Activated CD4-positive, CD25-positive, alpha-beta regulatory T cell treated with anti-CD3 and anti-CD28 coated beads, Interleukin-2, amount 50 U/mL, for 16 hours (primary cell): ENCODE measurements at places on chromosomes 1 and 21.

GRCh38 chr1:202848191-202848542, 37.4 kb downstream of the PCAT6 start:
- no peak for DNase-seq

GRCh38 chr1:169958987-169959386, 65.3 kb upstream of the SCYL3 start:
- no peak for DNase-seq

GRCh38 chr1:67844988-67845387, 11.7 kb upstream of the GNG12 start:
- DNase-seq, result no peak

DNA sequence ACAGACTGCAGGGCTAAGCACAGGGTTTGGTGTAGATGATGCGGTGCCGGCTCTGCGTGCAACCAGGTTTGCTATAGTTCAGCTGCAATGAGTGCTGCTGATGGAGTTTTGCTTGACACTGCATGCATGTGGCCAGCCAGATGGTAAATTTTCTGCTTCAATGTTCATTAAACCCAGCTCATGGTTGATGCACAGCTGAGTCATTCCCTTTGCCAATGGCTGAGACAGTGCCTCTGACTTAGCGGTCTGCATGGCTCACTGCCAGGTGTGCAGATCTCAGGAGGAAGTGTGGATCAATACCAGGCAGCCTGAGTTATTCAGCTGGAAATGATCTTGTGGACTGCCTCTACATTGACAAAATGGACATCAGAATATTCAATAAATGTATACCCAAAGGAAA, 172.7 kb upstream of the ZP4 start:
- DNase-seq, result no peak

DNA sequence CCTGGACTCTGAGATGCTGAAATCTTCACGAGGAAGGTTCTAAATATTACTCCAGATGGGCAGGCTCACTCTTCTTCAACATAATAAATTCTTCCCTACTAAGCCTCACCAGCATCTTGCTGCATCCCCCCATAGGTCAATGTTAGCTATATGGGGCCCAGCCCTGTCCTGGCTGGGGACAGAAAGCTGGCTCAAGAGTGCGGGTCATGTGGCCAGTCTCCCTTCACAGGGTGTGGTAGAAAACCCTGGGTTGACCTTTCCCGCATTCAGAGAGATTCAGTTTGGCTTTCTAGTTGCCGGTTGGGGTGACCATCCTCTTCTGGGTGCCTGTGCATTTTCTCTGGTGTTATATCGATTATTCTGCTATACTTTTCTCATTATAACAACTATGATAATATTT, 19.8 kb upstream of the KPRP start:
- DNase-seq, result no peak

GRCh38 chr1:174996476-174996875, 3.3 kb upstream of the CACYBP start:
- DNase-seq, result no peak

DNA sequence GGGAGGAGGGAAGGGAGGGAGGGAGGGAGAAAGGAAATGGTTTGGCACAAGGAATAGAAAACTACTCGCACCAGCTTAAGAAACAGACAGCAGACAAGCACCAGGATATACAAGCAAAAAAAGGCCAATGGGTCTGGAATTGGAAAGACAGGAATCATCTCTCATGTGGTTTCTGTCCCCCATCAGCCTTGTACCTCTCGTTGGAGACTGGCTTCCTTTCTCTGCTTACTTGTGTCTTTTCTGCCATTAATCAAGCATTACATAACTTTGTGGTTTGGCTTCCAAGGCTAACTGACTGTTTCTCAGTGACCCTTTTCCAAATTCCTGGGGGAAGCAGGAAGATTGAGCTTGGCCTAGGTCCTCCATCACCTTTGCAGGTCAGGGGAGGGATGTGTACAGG, 11.8 kb upstream of the RALGPS2 start:
- no peak for DNase-seq

- no peak for DNase-seq
Measured at GRCh38 chr1:31380181-31380580, 7.3 kb upstream of the FABP3 start.

DNA sequence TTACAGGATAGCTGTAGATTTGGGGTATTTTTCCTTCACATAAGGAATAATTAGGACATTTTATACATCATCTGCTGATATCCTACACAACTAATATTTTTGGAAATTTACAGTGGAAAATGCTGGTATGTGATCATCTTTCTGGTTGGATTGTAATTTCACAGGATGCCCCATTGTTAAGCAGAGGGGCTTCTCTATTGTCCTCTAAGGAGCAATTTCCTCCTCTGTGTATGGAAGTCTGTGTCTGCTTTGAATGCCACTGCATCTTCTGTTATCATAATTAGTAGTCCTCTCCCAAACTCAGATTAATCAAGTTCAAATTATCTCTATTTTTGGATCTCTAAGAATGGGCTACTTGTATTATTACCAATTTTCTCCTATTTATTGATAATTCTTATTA, 988.1 kb upstream of the B3GALT2 start:
- no peak for DNase-seq

DNA sequence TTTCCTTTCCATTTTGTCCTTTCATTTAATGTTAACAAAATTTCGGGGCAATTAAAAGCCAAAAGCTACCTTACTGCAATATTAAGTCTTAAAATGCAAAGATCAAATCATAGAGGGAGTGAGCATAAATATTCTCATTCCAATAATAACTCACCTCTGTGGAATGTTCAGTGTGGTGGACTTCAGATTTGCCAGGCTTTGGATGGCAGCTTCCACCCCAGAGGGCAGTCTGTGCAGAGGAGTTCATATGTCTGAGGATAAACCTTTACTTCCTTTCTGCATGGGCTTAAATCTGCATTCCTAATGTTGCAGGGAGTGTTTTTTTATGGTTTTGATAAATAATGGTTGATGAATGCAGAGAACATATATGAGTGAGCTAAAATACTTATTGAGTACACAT, 16.3 kb downstream of the KIAA0040 start:
- DNase-seq, result no peak

DNA sequence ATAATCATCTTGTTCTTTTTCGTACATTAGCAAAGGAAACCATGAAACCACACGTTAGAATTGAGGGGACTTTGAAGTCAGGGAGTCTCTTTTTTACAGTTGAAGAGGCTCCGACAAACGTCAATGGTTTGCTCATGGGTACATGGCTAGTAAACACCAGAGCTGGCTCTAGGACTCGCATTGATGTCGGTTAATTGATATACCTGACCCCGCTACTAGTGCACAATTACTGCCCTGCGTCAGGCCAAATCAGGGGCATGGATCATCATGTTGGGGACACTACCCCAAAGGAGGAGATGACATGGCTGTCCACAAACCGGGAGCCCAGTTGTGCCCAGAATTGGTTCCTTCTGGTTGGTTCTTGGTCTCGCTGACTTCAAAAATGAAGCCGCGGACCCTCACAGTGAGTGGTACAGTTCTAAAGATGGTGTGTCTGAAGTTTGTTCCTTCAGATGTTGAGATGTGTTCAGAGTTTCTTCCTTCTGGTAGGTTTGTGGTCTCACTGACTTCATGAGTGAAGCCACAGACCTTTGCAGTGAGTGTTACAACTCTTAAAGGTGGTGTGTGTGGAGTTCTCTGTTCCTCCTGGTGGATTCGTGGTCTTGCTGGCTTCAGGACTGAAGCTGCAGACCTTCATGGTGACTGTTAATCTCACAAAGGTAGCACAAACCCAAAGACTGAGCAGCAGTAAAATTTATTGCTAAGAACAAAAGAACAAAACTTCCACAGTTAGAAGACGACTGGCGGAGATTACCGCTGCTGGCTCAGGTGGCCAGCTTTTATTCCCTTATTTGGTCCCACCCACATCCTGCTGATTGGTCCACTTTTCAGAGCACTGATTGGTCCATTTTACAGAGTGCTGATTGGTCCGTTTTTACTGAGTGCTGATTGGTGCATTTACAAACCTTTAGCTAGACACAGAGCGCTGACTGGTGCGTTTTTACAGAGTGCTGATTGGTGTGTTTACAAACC, 126.9 kb upstream of the ERRFI1 start:
- DNase-seq, result peak; percentile 19

DNA sequence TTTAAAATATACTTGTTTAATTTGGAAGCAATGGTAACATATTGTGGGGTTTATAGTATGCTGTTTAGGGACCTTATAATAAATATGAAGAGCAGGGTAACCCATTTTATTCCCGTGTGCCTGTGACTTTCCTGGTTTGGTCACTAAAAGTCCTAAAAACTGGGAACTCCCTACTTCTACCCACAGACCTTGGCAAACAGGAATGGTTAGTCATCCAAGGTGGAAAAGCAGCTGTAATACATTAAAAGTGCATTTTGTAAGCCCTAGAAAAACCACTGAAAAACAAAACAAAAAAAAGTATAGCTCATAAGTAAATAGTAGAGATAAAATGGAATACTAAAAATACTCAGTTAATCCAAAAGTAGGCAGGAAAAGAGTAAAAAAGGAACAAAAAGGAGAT, 538.9 kb downstream of the LMO4 start:
- no peak for DNase-seq

GRCh38 chr1:39144924-39145323, 59.6 kb upstream of the MACF1 start:
- no peak for DNase-seq

DNA sequence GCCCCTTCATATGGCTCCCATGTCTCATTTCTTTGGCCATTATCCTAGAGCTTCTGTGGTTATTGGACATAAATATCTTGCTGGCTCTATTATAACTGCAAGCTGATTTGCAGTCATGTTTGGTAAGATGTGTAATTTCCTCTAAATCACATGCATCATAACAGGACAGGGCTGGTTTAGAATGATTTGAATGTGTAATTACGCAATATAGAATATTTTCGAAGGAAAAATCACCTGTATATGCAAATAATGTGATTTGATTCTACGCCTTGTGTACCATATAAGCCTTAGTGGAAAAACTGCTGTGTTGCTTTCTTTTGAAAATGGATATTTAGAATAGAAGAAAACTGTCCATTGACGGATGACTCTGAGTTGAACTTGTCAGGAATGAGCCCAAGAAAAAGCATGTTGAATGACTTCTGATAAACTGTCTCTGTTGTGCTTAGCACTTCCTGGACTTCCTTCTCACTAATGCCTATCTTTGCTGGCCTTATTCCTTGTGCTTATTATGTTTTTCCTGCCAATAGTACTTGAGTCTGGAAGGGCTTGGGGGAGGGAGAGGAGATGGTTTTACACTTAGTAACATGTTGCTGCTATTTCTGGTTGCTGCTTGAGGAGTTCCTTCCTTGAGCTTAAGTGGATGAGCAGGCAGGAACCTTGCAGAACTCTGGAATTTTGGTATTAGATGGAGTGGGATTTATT, 6.5 kb downstream of the CACHD1 start:
- no peak for DNase-seq

GRCh38 chr1:153866045-153866850, 56.5 kb downstream of the GATAD2B start:
- no peak for DNase-seq

DNA sequence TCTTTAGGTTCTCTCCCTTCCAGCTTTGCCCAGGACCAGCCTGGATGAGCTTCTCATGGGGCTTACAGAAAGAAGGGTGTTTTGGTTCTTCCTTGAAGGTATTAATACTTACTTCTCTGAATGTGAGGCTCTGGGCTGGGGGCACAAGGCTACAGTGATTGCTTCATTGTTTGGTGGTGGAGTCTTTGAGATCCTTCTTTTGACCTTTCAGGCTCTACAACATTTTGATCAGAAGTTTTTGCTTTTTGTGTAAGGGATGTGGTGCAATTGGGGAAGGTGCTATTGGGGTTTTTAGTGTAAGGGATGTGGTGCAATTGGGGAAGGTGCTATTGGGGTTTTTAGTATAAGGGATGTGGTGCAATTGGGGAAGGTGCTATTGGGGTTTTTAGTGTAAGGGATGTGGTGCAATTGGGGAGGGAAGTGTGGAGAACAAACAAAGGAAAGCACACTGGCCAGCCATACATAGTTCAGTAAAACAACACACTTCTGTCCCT, 103.6 kb upstream of the IVNS1ABP start:
- no peak for DNase-seq
